ENCODE measurements at places on chromosomes 2 and 18.

DNA sequence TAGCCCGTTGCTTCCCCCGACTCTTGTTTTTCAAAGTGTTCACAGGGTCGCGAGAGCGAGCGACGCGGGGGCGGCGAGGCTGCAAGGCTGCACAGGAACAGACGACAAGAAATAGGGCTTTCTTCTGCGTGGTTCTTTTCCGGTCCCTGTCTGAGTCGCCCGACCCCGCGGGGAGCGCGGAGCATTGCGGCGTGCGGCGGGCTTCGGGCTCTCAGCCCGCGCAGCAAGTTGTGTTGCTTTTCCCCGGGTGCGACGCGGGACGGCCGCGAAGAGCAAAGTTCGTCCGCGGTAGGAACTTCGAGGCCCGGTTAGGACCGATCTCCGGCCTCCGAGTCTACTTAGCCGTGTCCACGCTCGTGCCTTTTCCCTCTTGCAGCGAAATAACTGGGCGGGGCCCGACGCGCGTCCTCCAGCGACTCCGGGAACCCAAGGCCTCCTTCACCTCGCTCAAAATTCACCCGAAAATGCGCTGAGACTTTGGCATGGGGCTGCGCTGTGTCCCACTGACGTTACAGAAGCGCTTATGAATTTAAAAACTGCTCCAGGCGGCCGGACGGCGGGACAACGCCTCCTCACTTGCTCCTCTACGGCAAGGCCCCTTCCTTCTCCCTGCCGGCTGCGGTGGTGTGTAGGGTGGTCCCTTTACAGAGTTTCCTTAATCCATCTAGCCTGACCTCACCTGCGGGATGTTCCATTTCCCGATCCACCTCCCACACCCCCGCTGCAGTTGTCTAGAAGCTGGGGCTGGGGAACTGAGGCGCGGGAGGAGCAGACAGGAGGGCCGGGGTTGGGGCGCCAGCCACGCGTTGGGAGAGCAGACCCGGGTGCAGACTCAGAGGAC is 1.5 kb upstream of the BCL2L11 start:
- no peak for DNase-seq

DNA sequence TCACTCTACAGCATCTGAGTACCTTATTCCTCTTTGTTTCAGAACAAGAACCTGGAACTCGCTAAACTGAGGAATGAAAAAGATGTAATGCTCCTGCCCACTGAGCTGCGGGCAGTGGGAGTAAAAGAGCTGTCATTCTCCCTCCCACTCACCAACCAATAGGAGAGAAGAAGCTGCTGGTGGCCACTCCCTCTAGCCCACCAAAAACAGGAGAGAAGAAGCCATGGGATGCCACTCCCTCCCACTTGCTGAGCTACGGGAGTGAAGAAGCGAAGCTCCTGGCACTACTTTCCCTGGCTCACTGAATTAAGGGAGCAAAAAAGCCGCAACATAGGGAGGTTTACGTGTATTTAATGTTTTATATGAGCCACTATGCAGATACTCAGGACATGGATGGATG is 53.7 kb downstream of the RIT2 start:
- no peak for DNase-seq

DNA sequence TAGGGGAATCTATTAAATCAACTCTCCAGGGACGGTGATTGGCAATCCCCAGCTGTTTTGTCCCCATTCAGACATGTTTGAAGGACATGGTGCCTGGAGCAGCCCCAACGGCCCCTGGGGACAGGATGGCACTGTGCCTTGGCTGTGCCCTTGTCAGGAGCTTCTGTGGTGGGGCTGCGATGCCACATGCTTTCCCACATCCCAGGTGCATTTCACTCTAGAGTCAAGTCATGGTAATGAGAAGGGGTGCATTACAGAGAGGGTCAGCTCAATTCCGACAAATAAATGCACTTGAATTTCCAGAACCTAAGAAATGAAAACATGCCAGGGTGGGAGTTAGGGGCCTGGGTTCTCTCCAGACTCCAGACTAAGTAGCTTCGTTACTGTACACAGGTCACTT is 289.4 kb upstream of the PXDN start:
- no peak for DNase-seq

DNA sequence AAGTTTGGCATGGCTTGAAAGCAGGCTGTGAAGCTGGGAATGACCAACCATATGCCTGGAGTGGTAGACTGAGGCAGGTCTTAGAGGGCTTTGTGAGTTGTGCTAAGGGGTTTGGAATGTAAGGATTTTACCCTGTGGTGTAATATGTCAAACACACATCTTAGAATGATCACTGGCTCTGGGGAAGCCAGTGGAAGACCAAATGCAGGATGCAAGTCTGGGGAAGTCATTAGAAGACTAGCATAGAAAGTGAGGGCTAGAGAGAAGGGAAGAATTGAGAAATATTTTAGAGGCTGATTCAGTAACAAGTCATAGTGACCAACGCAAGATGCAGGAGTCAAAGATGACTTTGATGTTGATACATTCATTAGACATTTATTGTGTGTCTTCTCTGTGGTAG is 3.5 kb upstream of the FHOD3 start:
- DNase-seq = no peak

GRCh38 chr2:128016620-128017019 is 11.2 kb downstream of the SAP130 start:
- DNase-seq = no peak

DNA sequence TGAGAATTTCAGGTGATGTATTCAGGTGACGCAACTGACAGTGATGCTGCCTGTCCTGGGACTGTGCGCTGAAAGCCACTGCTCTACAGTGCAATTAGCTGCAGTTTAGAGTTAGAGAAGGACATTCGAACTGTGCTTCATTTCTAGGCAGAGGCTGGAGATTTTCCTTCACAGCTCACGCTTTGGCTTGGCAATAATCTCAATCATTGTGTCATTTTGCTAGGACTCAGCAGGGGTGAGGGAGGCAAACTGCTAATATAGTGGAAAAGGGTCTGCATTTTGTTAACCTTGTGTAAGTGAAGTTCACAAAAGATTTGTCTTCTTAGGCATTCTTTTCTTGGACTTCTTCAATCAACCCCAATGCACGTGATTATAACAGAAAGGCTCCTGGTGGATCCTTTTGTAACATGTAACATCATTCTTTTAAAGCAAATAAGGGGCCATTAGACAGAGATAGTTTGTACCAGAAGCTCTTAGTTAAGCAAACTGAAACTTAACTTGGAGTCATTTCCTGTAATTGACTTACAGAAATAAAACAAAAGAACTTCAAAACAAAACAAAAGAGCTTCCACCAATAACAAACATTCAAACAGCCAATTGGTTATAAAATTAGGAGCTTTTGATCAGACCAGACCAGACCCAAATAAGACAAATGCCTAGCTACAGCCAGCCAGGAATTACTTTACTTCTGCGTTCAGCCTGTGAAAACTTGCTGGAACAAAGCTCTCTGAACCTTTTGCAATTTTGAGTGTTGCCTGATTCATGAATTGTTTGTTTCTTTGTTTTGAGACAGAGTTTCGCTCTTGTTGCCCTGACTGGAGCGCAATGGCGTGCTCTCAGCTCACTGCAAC is 1376.3 kb upstream of the CELF4 start:
- no peak for DNase-seq

- no peak for DNase-seq
Observed at GRCh38 chr2:149972066-149972465, 384.5 kb upstream of the MMADHC start.

DNA sequence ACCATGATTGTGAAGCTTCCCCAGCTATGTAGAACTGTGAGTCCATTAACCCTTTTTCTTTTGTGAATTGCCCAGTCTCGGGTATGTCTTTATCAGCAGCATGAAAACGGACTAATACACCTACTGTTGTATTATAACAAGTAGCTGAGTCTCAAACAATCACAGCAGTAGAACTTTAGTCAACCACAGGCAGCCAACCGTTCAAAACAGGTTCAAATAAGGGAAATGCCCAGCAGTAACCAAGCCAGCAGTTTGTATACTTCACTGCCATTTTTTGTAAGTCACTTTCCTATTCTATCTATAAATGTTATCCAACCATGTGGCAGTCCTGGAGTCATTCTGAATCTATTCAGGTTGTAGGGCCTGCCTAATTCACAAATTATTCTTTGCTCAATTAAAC is 1560.6 kb upstream of the SLC39A10 start:
- DNase-seq = no peak

- DNase-seq = no peak
Observed at GRCh38 chr2:109711230-109712122, 82.6 kb upstream of the RGPD5 start.

DNA sequence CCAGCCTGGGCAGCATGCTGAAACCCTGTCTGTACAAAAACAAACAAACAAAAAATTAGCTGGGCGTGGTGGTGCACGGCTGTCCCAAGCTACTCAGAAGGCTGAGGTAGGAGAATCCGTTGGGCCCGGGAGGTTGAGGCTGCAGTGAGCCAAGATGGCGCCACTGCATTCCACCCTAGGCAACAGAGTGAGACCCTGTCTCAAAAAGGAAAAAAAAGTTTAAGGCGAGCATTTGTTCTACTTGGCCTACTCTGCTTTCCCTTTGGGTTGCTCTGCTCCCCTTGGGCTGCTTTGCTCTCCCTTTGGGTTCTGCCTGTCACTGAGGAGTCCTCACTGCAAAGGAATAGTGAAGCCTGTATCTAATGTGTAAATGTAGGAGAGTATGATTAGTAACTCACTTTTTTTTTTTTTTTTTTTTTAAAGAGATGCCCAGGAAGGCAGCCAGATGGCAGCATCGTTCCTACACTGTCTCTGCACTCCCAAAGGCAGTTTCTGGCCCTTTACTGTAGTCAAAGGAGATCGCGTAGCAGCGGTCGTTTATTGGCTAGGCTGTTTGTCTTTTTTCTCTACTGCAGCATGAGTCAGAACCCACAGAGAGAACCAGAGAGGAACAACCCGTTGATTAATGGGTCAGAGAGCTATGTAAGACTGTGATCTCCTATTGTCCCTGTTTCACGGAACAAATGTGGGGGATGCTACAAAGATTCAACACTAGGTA is 118.3 kb upstream of the CWC22 start:
- no peak for DNase-seq

- DNase-seq = no peak
Observed at GRCh38 chr2:16765356-16765755, 99.7 kb upstream of the CYRIA start.

DNA sequence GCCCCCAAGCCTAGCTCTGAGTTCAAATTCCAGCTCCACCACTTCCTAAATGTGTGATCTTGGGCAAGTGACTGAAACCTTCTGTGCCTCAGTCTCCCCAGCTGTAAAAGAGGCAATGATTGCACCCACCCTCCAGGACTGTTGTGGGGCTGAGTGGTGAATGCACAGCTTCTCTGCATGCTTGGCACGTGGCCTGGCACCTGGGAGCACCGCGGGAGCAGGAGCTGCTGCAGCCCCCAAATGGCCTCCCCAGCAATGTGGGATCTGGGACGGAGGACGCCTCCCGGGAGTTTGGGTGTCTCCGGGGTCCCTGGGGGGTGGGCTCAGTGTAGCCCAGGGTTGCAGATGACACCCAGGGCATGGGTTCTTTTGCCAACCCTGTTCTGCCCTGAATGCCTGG is 1.6 kb downstream of the KLHL30 start:
- no peak for DNase-seq

GRCh38 chr2:10269711-10270610 is 32.7 kb upstream of the HPCAL1 start:
- no peak for DNase-seq

DNA sequence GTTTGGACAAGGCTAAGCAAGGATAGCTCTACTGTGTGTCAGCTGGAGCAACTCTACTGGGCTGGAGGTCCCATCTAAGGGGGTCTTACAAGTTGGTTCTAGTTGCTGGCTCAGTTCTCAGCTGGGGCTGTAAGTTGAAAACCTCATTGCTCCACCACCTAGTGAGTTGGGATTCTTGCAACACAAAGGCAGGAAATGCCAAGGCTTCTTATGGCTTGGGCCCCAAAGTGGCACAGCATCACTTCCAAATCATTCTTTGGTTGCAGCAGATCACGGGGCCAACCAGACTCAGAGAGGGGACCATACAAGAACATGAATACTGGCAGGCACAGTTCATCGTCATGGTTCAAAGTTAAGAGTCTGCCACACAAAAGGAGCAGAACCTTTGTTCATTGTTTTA is 332.7 kb downstream of the LRRTM1 start:
- DNase-seq = no peak

- DNase-seq = no peak
Observed at GRCh38 chr2:233824373-233824772, 30.0 kb downstream of the HJURP start.

Measured in GM18507 (cell line).